ENCODE measurements at places on chromosomes 11 and 22.
A peak's percentile ranks its signal among the peaks of the same experiment; 100 is the strongest.

DNA sequence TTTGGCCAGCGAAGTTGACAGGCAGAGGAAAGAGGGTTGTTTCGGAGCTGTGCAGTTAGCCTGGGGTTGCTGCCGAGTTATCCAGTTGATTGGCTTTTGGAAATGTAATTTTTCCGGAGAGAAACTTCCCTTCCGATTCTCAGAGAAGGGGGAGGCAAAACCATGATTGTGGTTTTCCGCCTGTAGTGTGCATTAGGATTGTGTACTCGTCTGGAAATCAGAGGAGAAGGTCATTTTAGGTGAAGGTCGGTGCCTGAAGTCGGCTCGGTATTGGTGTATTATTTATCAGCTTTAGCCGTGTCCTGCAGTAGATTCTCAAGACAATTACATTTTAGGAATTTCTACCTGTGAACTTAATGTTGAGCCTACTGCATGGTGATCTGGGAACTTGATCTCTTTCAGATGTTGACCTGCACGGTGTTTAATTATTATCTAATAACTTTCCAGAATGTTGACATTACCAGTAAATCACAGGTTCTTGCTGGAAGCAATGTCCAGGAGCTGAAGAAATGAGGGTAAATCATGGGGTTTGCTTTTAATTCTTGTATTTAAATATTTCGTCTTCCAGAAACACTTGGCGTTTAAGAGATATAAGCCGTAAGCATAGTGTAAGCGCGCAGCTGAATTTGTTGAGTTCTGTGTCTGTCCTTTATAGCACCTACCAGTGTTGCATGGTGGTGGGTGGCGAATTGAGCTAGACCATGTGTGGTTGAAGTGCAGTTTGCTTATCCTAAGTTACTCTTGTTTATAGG, 1.3 kb downstream of the ARHGEF12 start:
- DNase-seq: no peak

DNA sequence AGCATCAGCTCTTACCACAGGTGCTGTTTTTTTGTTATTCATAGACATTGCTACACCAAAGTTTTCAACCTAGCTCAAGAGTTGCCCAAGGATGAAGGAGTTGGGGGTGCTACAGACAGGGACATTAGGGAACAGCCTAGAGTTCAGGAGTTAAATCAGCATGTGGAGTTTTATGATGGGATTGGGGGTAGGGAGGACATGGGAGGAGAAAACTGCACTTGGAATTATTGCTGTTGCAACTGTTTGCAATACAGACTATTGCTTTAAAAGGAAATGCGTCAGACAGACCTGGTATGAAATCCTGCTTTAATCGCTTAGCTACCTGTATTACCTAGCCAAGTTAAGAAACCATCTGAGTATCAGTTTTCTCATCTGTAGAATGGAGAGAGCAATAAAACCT, 6.3 kb downstream of the TMA7B start:
- DNase-seq: no peak

DNA sequence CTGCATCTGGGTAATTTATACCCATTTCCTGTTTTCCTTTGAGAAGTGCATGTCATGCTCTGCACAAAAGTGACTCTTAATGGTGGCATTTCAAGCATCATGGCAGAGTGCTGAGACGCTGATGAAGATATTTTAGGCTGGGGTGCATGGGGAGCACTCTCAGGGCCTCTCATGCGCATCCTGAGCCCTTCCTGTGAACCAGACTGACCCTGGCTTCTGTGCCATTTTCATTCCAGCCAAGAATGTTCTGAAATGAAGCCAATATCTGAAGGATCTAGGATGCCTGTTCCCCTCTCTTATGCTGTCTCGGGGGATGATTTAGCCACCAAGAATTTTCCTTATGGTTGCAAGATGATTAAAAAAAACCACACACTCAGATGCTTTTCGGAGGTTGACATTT, 61.5 kb downstream of the MIAT start:
- no peak for DNase-seq

- DNase-seq: no peak
Measured at GRCh38 chr22:49688516-49689254, 139.0 kb downstream of the BRD1 start.

DNA sequence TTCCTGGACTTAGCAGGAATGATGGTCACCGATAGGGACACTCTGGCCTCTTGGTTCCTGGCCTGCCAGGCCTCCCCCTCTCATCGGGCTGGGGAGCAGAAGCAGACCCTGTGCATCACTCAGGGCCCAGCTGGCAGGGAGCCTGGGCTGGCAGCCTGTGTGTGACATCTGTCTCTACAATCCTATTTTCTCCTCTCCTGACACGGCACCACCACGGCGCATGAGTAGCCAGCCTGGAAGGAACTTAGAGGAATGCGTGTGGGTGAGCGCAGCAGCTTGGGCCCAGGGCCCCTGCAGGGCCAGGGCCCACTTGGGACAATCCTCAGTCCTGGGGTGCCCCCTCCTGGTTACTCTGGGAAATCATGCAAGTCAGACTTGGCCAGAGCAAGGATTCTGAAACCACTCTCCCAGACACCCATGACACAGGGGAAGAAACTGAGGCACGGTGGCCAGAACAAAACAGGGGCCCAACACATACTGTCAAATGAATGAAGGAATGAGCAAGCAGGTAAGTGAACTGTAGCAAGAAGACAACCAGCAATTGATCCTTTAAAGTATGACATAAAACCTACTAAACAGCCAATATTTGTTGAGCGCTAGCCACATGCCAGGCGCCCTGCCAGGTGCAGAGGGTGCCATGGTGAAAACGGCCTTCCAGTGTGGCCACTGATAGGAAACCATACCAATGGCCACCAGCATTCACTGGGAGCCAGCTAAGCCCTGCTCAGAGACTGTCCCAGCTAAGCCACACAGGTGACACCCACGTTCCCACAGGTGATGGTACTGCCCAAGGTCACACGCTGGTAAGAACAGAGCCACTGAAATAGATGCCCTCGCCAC, 13.3 kb downstream of the RSPH14 start:
- DNase-seq: peak; percentile 63

Measured in activated CD4-positive, alpha-beta T cell treated with anti-CD3 and anti-CD28 coated beads for 24 hours (primary cell).